SJCRH30 (cell line): ENCODE measurements at places on chromosomes 1 and 21. TPM values are rescaled to one million over a fixed set of nuclear protein-coding genes. Genes with fewer than 3 reads are reported as not detected.

Gene AMY2B
- 0.26 and 0.43 TPM in 2 replicates for total RNA-seq

DNA sequence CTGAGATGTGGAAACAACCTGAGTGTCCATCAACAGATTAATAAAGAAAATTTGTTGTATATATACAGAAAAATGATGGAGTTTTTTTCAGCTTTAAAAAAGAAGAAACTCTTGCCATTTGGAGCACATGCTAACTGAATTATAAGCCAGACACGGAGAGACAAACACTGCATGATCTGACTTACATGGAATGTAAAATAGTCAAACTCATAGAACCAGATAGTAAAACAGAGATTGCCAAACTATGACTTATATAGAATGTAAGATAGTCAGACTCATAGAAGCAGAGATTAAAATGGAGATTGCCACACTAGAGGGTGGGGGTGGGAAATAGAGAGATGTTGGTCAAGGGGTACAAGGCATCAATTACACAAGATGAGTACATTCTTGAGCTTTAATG is 1786.6 kb downstream of the PLA2G4A start:
- no peak for DNase-seq

GRCh38 chr1:203089651-203090045 is 3.8 kb upstream of the MYOG start:
- peak; percentile 100 for DNase-seq

Gene TM2D1
- total RNA-seq, result 36.5 and 55.7 TPM in 2 replicates
